ENCODE measurements at places on chromosomes 7 and 10.

DNA sequence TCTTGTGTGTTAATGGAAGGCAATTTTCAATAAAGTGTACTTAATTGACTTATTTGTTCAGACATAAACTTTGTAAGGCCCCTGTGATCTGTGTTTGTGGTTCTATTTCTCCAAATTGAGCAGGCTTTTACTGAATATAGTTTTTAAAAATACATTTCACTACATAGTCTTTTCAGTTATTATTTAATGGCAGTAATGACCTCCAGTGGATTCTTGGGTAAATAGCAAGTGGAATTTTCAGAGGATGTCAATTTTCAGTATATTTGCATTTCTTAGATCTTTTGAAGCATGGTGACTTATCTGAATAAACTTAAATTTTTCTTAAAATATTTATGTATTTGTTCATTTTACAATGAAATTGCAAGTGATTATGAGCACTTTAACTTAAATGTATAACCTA, 203.1 kb upstream of the PCLO start:
- DNase-seq = no peak

DNA sequence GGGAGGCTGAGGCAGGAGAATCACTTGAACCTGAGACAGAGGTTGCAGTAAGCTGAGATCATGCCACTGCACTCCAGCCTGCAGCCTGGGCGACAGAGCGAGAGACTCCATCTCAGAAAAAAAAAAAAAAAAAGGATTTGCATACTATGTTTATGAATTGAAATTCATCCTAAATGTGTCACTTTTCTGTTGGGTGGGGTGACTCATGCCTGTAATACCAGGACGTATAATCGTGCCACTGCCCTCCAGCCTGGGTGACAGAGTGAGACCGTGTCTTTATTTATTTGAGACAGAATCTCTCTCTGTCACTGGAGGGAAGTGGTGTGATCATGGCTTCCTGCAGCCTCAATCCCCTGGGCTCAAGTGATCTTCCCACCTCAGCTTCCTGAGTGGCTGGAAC, 5.8 kb downstream of the ZNF212 start:
- DNase-seq = no peak

DNA sequence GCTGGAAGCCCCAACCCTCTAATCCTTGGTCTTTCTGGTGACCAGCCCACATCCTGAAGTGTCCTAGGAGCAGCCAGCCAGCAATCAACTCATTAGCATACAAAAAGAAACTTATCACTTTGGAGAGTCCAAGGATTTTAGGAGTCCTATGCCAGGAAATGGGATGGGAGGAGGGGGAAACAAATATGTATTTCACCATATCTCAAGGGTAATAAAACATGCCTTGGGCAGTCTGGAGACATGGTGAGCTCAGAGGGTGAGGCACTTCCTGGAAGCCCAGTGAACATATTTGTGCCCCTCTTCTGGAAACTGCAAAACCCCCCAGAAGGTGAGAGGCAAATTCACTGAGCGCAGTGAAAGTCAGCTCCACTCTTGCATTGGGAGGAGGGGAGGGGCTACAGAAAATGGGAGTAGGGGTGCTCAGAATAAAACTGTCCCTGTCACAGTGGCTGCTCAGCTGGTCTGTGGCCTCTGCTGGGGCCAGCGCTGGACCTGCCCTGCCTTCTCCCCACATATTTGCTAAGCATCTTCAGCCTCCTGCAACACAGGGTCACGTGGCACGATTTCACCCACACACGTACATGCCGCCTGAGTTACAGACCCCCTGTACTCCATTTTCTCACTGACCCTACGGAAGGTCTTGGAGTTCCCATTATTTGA, 17.7 kb upstream of the ZMIZ1 start:
- no peak for DNase-seq

- DNase-seq = peak; percentile 88
Measured at GRCh38 chr10:78047314-78047891, 13.7 kb downstream of the RPS24 start.

DNA sequence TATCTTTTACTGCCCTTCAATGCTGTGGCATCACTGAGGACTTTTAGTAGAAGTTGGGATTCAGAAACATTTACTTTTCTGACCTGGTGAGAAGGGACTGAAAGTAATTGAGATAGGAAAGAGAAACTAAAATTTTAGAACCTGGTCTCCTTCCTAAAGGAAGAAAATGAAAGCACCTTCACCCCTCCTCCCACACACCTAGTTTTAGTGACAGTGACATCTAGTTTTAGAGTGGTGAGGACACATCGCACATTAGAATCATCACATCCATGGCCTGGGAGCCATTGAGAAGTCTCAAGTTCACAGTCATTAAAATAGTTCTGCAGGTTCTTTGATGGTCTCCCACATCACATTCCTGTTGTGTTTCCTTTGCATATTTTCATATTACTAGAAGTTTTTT, 16.1 kb downstream of the TAS2R41 start:
- no peak for DNase-seq

GRCh38 chr10:91672021-91672608, 39.2 kb upstream of the PPP1R3C start:
- DNase-seq = no peak

DNA sequence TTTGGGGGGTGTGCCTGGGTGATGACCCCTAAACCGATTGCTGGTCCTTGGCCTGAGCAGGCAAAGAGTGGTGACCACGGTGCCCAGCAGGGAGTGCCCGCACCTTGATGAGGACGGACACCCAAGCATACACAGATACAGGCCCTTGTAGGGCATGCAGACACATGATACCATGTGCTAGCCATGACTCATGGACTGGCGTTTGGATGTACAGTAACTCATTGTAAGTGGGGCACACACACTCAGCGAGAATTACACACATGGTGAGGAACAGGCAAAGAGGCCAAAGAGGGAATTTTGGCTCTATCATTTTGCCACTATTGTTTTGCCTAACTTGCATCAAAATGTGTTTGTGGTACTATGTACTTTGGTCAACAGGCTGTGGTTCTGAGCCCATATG, 24.1 kb downstream of the KAZALD1 start:
- no peak for DNase-seq

GRCh38 chr10:79472449-79472848, 27.0 kb upstream of the ZCCHC24 start:
- no peak for DNase-seq

DNA sequence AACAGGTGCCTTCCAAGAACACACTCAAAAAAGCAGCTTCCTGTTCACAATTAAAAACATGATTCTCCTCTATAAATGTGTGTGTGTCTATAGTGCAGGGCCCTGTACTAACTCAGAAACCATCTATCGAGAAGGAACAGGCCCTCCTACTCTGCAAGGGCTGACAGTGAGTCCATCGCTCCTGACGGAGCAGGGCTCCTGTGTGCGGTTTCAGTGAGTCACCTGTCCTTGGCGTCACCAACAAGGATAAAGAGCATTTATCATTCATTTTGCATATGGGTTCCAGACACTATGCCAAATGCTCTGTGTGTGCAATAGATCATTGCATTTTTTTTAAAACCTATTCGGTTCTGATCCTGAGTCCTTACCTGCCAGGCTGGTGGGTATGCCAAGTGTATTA, 63.7 kb downstream of the TACC2 start:
- DNase-seq = no peak

DNA sequence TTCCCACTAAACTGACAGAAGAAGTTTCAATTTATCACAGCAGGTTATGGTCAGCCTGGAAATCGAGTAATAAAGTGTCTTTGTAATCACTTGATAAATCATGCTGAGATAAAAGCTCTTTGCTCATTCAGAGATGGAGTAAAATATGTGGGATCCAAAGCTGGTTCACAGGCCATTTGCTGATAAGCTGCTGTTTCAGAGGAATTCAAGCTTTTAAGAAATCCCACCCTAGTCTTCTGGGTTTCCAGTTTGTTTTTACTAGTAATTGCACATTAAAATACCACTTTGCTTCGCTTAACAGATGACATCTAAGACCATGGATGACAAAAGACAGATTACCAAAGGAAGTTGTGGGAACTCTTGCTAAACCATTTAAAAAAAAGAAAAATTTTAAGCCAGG, 37.4 kb upstream of the CDK6 start:
- no peak for DNase-seq

DNA sequence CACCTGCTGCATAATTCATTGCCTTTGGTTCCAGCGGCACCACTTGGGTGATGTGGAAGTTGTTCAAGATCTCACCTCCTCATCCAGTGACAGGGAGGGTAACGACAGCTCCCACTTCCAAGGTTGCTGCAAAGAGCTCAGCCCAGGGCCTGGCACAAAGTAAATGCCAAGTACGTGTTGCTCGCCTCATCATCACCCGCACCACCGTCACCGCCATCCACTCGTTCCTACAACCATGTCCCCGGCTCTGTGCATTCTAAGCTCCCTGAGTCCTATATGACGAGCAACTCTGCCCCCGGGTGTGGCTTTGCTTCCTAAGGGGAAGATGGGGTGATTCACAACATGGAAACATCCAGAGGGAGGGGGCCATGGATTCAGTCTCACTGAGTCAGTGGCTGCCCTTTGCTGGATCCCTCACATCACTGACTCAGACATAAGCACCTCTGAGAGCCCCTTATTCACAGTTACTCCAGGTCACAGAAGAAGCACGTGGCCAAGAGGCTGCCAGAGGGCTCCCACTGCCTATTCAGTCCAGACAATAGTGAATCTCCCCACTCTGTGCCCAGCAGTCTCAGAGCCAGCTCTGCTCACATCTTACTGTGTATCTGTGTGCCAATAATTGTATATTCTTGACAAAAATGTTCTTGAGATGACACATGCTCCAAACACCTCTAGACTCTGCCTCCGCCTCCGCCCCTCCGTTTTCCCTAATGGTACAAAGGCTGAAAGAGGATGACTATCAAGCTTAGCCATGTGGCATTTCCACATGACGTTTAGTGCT, 159.1 kb downstream of the GFRA1 start:
- no peak for DNase-seq
